ENCODE measurements at places on chromosomes 4 and X.

DNA sequence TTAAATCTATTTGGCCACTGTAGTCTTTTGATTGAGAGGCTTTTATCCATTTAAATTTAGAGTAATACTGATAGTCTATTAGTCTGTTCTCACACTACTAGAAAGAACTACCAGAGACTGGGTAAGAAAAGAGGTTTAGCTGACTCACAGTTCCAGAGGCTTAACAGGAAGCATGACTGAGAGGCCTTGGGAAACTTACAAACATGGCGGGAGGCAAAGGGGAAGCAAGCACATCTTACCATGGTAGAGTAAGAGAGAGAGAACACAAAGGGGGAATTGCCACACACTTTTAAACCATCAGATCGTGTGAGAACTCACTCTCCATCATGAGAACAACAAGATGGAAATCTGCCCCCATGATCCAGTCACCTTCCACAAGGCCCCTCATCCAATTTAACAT, 410.9 kb downstream of the PDGFC start:
- DNase-seq: no peak

DNA sequence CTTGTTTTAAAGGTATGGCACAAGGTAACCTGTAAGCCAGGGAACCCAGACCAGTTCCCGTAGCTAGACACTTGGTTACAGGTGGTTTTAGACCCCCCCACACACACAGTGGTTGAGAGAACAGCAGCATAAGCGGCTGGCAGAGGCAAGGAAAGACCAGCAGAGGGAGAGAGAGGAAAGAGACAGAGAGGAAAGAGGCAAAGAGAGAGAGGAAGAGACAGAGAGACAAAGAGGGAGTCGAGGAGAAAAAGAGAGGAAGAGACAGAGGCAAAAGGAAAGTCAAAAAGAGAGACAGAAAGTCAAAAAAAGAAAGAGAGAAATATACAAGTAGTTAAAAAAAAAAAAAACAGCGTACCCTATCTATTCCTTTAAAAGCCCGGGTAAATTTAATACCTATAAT, 19.5 kb upstream of the PCSK1N start:
- no peak for DNase-seq

GRCh38 chr4:184419976-184420375, 54.4 kb downstream of the IRF2 start:
- DNase-seq: no peak

GRCh38 chrX:105114554-105115130, 105.9 kb downstream of the TEX13A start:
- DNase-seq: no peak

DNA sequence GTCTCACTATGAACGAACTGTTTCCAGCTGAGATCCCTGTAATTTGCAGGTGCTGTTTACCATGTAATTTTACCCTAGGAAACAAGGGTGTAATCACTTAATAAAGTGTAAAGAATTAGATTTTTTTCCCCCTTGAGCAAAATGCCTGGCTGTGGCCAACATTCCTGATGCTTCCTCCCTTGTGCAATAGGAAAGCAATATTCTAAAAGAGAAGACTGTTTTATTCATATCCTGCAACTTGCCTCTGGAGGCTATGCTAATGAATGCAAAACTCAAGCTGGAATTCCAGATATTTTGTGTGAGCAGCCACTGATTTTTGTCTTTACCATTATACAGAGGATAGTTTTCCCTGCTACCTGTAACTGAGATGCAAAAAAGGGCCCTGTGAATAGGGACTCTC, 98.0 kb downstream of the AWAT2 start:
- DNase-seq: no peak

DNA sequence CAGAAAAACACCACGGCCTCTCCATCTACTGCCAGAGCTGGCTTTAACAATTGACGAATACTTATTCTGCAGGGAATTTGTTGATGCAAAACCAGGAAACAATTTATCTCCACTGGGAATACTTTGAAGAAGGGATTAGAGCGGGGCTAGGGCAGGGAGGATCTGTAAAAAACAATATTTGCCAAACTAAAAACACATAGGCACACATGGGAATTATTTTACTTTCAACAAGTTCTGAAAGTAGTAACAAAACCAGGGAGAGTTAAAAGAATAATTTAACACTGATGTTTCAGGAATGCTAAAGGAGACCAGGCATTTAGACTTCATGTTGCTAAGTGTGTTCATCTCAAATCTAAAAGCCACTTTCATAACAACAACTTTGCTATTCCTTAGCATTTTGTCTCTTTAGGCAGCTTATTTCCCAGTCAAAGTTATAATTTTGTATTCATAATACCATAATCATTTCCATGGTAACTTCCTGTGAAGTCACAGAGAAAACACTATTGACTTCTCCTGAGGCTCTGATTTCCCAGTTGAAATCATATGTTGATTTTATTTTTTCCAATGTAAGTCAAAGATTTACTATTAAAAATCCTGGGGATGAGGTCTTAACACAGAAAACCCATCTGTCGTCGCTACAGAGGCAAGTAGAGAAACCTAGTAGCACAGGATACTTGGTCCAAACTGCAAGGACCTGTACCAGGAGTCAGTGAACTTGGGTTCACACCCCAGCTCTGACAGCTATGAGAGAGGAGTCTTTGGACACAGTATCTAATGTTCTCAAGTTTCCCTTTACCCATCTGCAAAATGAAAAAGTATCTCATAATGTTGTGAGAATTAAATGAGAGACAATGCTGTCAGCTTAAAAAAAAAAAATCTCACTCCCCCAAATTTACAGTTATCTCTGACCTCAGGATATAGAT, 69.3 kb downstream of the SH3RF1 start:
- DNase-seq: no peak

- DNase-seq: no peak
Measured at GRCh38 chr4:44462259-44462658, 13.7 kb upstream of the KCTD8 start.

- DNase-seq: no peak
Measured at GRCh38 chr4:176824645-176825366, 32.1 kb upstream of the VEGFC start.

DNA sequence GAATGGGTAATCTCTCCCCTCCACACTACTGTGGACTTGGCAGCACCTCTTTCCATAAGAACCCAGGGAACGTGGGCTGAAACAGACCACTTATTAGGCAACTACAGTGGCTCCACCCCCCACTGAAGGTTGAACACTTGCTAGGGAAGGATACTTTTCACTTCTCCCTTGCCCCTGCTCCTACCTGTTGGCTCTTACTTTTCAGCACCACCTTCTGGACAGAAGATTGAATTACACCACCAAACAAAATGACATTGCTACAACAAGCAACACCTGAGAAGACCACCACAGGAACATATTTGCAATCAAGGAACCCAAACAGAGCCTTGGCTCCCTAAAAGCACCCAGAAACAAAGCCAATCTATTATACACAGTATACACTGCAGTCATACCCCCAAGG, 132.1 kb upstream of the CXCL13 start:
- DNase-seq: no peak

GRCh38 chrX:139554376-139554775, 23.8 kb downstream of the F9 start:
- no peak for DNase-seq

DNA sequence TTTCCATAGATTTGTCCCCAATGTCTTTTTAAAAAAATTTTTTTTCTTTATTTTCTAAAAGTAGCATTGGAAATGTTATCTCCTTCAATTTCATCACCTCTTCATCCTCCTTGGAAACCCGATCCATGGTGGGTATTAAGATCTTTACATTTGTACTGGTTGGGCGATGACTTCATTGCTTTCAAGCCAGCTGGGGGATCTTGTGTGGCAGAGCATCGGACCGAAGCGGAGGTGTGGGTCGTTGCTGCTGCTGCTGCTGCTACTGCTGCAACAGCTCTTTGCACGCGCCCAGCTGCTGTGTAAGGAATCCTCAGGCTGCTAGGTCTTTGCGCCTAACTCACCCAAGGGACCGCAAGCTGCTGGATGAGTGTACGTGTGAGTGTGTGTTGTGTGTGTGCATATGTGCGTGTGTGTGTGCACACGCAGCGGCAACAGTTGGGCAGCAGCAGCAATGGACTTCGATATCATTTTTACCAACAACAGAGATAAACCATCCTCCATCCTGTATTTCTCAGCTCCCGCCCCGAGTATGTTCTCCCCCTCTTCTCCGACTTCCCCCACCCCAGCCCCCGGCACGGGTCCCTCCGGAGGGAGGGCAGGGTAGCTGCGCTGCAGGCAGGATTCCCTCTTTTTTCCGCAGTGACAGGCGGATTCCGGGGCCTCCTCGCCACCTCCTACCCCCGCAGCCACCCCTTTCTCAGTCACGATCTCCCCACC, 768 bp upstream of the CDKL5 start:
- DNase-seq: no peak

DNA sequence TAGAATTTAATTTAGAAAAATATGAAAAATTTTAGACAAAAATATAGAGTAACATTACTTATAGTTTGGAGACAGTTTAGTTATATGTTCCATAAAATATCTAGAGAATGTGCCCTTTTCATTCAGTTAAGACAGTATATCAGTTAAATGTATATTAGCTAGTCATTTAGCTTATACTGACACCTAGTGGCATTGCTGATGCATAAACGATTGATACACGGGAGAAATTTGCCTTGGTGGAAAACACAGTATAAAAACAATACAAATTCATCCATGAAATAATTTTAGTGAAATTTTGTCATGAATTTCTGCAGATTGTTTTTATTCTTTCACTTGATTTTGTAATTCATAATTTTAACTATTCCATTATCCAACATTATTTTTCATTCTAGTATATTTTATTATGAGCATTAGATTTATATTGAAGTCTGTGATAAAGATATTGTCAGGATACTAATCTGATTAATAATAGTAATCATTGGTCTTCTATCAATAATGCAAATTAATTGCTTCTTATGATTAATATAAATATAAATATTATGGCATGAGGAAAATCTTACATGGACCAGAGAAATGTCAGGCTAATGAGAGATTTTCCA, 219.0 kb downstream of the TLL1 start:
- DNase-seq: no peak

DNA sequence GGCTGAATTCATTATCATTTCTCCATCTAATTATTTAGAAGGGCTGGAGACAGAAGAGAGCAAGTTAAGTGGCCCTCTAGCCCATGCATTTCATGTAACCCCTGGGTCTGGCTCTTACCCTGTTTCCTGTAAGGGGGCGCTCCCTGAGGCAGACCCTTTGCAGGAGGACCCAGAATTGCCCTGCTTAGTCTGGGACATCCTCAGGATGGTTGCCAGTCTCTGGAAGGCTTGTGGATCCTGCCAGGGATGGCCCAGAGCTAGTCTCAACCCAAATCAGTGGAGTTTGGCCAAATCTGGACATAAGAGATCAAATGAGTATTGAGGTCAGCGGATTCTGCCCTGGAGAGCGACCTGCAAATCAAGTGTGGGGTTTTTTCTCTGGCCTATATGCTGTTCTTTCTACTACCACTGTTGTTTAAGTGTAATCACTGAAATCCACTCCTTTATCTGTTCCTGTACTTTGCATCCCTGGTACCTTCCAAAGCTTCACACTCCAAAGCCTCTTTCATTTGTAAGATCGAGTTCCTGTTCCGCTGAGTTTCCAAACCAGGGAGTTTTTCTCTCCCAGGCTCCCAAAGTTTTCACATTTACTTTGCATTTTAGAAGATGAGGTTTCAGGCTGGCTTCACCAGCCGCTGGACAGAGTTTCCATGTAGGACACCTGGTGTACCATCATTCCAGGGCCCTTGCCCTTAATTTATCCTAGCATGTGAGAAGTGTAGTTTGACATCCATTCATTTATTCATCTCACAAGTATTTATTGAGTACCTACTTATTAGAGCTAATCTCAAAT, 6.3 kb downstream of the KLF3 start:
- DNase-seq: no peak

- DNase-seq: no peak
Measured at GRCh38 chr4:95956094-95956493, 116.2 kb downstream of the PDHA2 start.

- DNase-seq: no peak
Measured at GRCh38 chr4:139129206-139129605, 47.8 kb downstream of the ELF2 start.

- DNase-seq: no peak
Measured at GRCh38 chr4:96343836-96344235, 503.9 kb downstream of the PDHA2 start.

DNA sequence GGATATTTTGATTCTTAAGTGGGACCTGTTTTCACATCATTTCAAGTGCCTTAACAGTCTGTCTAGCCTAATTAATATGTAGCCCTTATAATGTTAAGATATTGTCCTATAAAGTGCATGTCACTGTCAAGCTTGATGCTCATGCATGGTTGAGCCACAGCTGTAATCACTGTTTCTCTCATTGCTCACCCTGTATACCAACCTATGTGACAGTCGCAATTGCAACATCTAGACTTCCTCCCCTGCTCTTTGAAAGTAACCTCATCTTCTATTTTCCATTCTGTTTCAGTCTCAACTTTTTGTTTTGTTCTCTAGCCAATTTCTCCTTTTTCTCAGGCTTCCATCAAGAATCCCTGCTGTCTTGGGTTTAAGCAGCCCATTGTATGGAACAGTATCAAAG, 24.4 kb upstream of the MSL3 start:
- DNase-seq: no peak

DNA sequence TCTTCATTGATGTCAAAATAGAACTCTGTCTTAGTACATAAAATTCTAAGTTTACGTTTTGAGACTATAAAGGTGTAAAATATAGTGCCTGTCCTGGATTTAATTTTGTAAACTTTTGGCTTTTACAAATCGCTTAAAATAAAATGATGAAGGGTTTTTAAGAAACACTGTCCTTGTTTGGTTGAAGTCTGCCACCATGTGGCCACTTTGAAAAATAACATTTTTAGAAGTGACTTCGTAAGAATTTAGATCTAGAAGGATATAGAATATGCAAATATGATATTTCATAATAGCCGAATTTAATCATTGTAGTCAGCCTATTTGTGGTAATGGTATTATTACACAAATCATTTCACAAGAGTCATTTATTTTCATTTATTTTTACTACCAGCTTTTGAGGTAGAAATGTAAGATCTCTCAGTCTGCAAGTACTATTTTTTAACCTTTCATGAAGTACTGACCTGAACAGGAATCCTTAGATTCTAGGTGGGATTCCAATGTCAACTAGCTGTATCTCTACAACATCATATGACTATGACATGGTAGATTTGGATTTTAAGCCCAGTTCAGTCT, 31.0 kb upstream of the FAT4 start:
- no peak for DNase-seq

- no peak for DNase-seq
Measured at GRCh38 chr4:185328586-185328985, 67.1 kb downstream of the LRP2BP start.

- no peak for DNase-seq
Measured at GRCh38 chr4:108714880-108715279, 48.0 kb downstream of the ETNPPL start.

GRCh38 chrX:138037548-138037947, 471.6 kb downstream of the ZIC3 start:
- no peak for DNase-seq

DNA sequence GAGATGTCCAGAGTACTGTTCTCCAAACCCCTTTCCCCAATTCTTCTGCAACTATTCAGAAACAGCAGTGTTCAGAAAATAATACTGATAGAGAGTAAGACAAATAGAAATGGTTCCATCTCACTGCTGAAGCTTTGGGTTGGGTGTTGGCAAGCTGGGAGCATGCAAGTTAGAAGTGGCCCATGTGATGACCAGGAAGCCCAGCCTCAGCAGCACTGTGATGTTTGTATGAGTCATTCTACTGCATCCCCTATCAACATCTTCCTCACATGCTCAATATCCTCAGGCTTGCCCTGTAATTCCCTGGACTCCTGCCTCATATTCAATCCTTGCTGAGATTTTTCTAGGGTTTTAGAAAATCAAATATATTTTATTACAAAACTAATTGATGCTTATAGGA, 96.5 kb downstream of the CHRDL1 start:
- DNase-seq: no peak
